ENCODE measurements at places on chromosomes 4 and X.

DNA sequence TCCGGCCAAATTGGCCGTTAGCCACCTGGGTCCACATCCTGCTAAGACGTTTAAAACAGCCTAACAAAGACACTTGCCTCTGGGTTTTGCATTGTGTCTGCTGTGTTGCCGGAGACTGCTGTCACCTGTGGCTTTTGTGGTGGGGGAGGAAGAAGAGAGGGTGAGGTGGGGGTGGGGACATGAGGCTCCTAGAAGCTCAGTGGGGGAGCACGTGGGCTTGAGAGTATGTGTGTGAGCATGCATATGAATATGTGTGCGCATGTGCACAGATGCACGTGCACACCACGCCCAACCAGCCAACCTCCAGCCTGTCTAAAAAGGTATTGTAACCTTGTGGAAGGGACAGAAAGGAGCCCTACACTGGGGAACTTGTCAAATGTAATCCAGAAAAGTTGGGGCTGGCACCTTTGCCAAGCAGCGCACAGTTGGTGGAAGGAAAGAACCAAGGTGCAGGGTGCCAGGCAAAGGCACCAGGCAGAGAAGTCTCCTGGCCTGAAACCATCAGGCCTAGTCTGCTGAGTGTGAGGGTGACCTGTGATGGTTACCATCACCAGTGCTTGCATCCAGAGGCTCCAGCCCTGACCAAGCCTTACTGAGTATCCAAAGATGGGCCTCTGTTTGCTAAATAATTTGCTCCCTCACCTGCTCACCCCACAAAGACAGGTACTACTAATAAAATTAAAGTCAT is 10.1 kb upstream of the SASH3 start:
- no peak for DNase-seq

GRCh38 chr4:1460967-1461868 is 55.0 kb upstream of the NKX1-1 start:
- no peak for DNase-seq

- DNase-seq: no peak
Measured at GRCh38 chrX:110374559-110374958, 15.9 kb downstream of the RTL9 start.

GRCh38 chrX:33156152-33156726 is 55.1 kb downstream of the DMD start:
- DNase-seq: no peak

- DNase-seq: no peak
Measured at GRCh38 chrX:133417364-133417763, 2.1 kb upstream of the GPC4 start.

DNA sequence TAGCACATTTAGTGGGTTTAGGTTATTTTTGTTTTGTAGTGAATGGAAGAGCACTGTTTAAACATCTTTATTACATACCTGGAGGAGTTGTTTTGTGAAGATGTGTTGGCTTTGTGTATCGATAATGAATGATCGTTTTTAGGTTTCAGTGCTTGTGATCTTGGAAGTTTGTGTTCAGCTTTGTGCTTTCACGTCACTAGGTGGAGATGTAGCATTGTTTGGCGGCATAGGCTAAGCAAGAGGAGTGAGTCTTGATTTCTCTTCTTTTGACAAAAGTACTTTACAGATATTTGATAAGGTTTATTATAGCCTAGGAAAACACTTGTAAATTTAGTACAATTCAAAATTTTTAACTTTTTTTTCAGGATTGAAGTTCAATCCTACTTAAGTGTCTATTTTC is 50.4 kb downstream of the PDK3 start:
- DNase-seq: no peak

GRCh38 chrX:107699616-107700015 is 71.3 kb downstream of the PRPS1 start:
- DNase-seq: no peak

DNA sequence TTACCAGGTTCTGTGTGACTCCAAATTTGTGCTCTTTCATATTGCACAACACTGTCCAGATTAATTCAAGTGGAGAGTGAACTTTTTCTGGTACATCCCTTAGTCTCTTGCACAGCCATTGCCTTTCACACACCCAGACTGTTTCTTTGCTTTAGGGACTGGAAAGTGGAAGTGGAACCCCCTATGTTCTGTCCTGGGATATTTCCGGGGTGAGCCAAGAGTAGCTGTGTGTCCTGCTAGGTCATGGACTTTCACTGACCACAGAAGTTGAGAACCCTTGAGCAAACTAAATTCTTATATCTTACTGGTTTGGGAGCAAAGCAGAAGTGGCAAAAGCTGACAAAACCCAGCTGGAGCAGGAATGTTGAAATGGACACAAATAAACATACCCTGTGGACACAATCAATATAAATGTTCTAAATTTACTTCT is 10.3 kb upstream of the VSIG4 start:
- no peak for DNase-seq
